Activated effector memory CD4-positive, alpha-beta T cell treated with anti-CD3 and anti-CD28 coated beads, Interleukin-2, amount 50 U/mL, for 16 hours (primary cell): ENCODE measurements at places on chromosomes 7 and 10.

DNA sequence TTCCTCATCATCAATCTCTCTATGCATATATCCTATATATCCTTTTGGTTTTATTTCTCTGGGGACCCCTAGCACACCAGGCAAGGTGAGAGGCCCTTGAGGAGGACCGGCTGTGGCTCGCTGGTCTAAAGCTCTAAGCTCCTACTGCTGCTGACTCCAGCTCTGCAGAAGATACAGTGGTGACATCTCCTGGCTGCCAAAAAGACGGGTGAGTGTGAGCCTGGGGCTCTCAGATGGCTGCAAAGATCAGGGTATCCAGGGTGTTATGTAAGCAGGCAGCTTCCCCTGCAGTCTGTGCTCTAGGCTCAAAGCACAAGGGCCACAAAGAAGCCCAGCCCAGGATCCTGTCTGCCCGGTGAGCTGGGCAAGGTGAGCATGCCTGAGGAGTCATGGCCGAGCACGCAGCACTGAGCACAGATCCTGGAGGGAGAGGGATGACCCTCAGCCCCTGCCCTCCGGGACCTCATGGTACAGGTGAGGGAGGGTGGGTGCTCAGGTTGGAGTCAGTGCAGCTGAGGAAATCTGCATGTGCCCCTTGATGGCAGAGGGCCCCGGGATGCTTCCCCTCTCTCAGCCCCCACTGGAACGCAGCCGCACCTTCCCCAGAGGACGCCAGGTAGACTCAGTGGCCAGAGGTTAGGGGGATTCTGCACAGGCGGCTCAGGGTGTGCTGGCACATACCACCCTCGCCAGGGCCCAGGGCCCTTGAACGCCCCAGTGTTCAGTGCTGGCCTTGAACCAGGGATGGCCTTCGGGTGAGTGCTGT lies 95.4 kb upstream of the INSIG1 start:
- peak; percentile 60 for DNase-seq

GRCh38 chr7:28155964-28156363 lies 24.6 kb downstream of the JAZF1 start:
- DNase-seq: no peak

DNA sequence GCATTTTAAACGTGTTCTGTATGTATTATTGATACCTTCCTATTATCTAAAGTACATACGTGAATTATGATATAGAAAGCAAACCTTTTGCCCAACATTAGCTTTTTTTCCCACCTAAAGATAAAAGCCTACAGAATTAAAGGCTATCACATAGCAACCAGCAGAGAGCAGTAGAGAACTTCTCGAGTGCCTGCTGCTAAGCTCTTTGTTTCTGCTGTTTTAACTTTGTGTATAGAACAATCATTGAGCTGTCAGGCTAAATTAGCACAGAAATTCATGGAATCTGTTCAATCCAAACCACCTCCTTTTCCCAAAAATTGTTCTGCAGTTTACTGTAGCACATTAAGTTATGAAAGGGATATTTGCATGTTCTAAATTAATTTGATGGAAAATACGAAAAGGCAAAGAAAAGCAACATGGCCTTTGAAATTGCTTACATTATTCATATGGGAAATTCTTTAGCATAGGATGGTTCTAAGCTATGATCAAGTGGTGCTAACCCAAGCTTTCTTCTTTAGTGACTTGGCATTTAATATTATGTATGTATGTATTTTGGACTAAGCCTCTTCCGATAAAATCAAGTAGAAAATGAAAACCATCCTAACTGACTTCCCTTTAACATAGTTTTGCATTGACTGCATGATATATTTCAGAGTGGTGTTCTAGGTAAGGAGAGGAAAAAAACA lies 1288.5 kb downstream of the GATA3 start:
- no peak for DNase-seq

GRCh38 chr10:6788231-6788630 lies 208.2 kb upstream of the PRKCQ start:
- no peak for DNase-seq

DNA sequence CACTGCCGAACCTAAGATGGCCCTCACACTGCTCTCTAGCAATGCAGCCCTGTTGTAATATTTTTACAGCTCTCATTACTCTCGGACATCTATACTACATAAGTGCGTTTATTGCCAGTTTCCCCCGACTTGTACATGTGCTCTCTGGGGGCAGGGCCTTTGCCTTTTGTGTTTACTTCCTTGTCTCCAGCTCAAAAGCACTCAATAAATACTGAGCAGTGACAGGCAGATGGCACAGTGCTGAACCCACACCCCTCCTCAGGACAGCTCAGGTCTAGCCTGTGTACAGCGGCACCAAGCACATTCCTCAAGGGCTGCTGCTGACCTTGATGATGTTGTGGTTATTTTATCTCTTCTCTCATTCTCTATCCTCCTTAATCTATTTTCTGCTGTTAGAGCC lies 68.0 kb upstream of the ELMO1 start:
- DNase-seq: no peak

DNA sequence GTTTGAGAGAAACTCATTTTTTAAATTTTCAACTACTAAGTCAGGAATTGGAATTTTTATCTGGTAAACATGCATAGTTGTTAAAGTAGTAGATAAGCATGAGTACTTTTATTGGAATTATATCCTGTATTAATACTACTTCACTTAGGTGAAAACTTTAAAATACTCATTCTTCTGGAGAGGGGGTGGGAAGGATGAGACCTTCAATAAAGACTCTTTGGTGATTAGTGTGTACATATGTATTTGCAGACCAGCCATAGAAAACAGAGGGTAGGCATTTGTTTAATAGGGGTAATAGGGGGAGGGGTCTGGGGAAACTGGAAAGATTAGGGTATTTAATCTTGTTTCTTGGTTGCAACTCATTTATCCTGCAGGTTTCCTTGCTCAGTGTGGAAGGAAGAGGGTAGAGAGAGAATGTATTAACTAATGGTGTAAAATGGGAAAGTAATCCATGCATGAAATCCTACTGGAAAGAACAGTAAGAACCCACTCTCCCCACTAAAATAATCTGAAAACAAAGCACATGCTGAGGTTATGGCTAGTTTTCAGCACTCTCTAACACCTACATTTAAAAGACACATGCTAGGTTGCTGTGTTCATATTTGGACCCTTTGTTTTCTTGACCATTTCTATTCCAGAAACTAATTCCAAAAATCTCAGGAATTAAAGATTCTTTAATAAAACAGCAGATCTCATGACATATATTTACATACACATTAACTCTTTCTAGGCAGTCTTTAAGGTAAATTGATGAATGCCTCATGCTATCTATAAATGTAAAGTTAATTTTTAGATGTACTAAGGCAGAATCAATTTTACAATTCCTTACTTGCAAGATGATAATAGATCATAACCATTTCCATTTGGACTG lies 6.2 kb upstream of the IGF2BP3 start:
- no peak for DNase-seq

DNA sequence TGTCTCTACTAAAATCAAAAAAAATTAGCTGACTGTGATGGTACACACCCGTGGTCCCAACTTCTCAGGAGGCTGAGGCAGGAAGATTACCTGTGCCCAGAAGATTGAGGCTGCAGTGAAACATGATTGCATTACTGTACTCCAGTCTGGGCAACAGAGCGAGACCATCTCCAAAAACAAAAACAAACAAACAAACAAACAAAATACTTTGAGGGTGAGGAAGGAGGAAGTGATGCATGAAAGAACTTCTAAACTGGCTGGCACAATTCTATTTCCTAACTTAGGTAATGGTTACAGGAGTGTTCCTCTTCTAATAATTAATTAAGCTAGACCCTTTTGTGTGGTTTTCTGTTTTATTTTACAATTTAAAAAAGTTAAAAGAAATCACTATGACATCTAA lies 15.5 kb downstream of the WAPL start:
- DNase-seq: no peak

- DNase-seq: peak; percentile 71
Observed at GRCh38 chr7:37833107-37833817, 15.1 kb upstream of the NME8 start.

GRCh38 chr7:91325726-91326125 lies 61.5 kb downstream of the FZD1 start:
- DNase-seq: no peak

GRCh38 chr10:126372396-126372795 lies 15.9 kb downstream of the ADAM12 start:
- no peak for DNase-seq

- no peak for DNase-seq
Observed at GRCh38 chr7:138237995-138238394, 161.7 kb downstream of the AKR1D1 start.

DNA sequence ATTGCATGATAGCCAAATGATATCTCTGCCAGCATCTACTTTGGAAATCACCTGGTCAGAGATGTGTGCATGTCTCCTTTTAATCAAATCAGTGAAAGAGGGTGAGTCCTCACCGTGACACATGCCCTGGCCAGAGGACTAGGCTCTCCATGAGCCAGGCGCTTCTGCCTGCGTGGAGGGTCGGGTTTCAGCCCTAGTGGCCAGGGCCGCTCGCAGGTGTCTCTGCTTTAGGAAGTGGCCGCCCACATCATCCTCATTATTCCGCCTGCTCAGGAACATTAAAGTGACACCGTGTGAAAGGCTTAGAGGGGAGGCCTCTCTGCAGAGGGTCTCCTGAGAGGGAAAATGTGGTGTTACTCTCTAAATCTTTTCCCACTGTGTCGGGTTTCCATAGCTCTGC lies 173.6 kb upstream of the PRKCQ start:
- DNase-seq: no peak

DNA sequence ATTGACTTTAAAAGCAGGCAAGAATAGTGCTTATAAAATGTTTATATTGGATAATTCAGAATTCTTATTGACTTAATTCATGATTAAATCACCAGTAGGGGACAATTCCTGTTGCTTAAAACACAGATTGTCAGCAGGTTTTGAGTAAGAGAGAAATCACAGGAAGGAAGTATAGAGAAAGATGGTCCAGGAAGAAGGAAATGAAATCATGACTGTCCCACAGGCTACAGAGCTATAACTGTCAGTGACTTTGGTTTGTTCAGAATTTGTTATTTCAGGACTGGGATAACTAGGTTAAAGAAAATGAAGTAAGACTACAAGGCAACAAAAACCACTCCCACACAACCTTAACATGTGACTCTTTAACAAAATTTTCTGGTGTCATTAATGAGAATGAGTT lies 6.8 kb downstream of the GNGT1 start:
- no peak for DNase-seq

- DNase-seq: no peak
Observed at GRCh38 chr10:44950326-44951225, 9.0 kb upstream of the RASSF4 start.

- no peak for DNase-seq
Observed at GRCh38 chr7:33849004-33849403, 56.3 kb upstream of the BMPER start.

DNA sequence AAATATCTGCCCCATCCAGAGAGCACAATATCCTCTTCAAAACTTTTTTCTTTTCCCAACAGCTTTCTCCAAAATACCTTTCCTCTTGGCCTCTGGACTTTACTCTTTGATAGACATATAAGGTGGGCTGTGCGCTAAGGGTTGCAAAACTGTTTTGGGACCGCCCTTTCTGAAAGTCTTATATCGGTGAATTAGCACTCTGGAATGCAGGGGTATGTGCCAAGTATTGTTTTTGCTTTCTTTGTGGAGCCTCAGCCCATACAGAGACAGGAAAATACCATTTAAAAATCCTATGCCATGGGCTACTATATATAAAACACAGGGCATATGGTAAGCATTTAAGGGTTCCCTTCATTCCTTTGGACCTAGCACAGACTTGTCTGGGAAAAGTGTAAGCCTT lies 37.7 kb downstream of the PPP1R17 start:
- no peak for DNase-seq

GRCh38 chr10:12097791-12098190 lies 29.0 kb downstream of the DHTKD1 start:
- no peak for DNase-seq

DNA sequence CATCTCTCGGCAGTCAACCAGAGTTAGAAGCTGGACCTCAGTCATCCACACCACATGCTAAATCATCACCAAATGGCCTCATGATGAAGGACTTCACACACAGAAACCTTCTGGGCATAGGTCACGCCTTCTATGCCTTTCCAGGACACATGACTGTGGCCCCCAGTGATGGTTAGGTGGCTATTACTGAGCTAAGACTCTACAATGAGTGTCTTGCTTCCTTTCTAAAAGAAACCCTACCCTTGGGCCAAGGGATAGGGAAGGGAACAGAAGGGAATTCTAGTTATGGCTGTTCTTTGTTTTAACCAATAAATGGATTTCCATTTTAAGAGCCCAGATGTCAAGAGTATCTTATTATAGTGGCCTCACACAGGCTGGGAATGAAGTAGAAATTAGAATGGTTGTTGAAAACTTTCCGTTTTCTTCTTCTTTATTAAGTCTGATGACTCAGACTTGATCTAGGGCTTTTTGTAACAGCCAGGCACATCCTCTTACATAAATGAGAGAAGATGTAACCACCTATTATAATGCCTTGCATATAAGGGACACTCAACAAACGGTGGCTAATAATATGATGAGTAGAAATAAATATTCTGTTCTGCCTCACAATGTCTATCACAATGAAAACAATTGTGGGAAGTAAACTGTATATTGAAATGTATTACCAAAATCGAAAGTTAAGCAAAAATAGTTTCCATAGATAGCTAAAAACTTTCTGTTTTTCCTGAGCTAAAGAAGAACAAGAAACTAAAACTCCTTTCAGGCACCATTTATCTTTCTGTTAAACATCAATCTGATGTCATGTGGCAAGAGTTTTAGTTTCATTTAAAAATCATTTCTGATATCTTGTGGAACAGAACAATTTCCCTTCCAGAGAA lies 62.5 kb upstream of the TOMM7 start:
- DNase-seq: no peak

DNA sequence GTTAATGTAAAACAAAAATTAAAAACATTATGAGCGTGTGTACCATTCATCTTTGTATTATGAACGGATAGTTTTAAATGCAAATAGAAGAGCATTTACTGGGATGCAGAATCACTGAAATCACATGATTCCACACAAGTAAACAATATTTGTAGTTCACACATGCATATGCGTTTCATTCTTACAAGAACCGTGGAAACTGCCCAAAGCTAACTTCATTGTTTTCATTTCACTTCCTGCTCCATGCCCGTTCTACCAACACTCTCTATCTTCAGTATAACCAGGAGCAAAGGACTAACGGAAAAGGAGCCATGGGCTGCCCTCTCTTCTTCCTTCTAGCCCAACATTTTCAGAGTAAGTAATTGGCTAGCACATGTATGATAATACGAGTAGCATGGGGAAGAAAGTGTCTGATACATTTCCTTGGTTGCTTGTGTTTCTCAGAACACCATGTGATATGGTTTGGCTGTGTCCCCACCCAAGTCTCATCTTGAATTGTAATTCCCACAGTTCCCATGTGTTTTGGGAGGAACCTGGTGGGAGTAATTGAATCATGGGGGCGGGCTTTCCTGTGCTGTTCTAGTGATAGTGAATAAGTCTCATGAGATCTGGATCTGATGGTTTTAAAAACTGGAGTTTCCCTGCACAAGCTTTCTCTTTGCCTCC lies 38.8 kb downstream of the ZNF783 start:
- DNase-seq: no peak

DNA sequence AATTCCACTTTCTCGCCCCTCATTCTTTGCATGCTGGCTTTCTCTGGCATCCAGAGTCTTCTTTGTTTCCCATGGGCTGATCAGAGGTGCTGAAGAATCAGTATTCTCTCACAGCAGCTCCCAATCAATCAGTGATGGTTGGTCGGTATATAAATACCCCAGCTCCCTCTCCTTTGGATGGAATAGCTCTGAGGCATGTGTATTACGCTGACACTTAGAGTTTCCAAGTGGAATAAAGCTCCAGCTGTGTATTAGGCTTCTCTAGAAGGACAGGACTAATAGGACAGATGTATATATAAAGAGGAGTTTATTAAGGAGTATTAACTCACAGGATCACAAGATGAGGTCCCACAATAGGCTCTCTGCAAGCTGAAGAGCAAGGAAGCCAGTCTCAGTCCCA lies 218.3 kb upstream of the GRB10 start:
- DNase-seq: no peak
